ENCODE measurements at places on chromosomes 2 and 18.
A peak's percentile ranks its signal among the peaks of the same experiment; 100 is the strongest.

DNA sequence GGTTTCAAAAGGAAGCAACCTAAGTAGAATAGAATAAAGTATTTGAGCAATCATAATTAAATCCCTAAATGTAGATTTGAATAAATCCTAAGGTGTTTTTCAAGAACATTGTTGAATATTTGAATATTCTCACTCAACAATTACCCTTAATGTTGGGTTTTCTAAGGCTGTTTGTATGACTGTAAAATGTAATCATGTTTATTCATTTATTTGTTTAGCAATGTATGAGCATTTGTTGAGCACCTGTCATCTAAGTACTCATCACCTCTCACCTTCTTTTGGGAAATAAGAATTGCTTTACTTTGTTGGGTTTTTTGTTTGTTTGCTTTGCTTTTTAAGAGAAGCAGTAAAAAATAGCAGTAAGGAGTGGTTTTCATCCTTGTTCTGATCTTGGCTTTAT, 66.0 kb downstream of the MAPRE2 start:
- DNase-seq: no peak
- H3K4me3 ChIP-seq: peak overlapping the region; percentile 19
- peaks cover 2% of the 10 kb centered on the region for H3K36me3 ChIP-seq
- no peaks in the 10 kb centered on the region for H3K27me3 ChIP-seq
- H3K4me1 ChIP-seq: peaks cover 71% of the 10 kb centered on the region

GRCh38 chr18:78006774-78007260, 757.2 kb downstream of the GALR1 start:
- DNase-seq: no peak
- H3K36me3 ChIP-seq: no peaks in the 10 kb centered on the region
- H3K4me3 ChIP-seq: no peak overlapping the region
- no peaks in the 10 kb centered on the region for H3K4me1 ChIP-seq

- H3K36me3 ChIP-seq: peaks cover 12% of the 10 kb centered on the region
- no peak overlapping the region for H3K4me3 ChIP-seq
- H3K27ac ChIP-seq: no peak overlapping the region
Observed at GRCh38 chr2:72326759-72327158, 179.1 kb upstream of the CYP26B1 start.

DNA sequence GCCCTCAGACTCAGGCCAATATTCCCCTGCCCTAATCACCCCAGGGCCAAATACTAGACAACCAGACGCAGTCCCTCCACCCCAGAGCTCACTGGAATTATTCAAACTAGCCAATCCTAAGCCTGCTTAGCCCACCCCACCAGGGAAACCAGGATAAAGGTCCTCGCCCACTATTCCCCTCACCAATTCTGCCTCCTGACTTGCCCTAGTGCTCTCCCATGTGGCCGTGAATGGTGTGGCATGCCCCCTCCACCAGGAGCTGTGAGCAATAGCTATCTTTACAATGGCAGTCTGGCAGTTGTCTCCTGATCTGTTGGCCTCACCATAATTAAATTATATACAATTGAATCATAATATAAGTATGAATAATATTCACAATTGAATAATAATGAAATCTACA, 42.3 kb downstream of the FAM124B start:
- no peaks in the 10 kb centered on the region for H3K27me3 ChIP-seq
- H3K4me1 ChIP-seq: no peaks in the 10 kb centered on the region
- no peaks in the 10 kb centered on the region for H3K36me3 ChIP-seq
- H3K27ac ChIP-seq: no peak overlapping the region
- no peak overlapping the region for H3K4me3 ChIP-seq

- H3K36me3 ChIP-seq: no peaks in the 10 kb centered on the region
- DNase-seq: no peak
- peaks cover 17% of the 10 kb centered on the region for H3K4me1 ChIP-seq
- H3K27ac ChIP-seq: peak overlapping the region; percentile 64
- no peaks in the 10 kb centered on the region for H3K27me3 ChIP-seq
Observed at GRCh38 chr2:101486994-101487393, 12.1 kb upstream of the RFX8 start.

DNA sequence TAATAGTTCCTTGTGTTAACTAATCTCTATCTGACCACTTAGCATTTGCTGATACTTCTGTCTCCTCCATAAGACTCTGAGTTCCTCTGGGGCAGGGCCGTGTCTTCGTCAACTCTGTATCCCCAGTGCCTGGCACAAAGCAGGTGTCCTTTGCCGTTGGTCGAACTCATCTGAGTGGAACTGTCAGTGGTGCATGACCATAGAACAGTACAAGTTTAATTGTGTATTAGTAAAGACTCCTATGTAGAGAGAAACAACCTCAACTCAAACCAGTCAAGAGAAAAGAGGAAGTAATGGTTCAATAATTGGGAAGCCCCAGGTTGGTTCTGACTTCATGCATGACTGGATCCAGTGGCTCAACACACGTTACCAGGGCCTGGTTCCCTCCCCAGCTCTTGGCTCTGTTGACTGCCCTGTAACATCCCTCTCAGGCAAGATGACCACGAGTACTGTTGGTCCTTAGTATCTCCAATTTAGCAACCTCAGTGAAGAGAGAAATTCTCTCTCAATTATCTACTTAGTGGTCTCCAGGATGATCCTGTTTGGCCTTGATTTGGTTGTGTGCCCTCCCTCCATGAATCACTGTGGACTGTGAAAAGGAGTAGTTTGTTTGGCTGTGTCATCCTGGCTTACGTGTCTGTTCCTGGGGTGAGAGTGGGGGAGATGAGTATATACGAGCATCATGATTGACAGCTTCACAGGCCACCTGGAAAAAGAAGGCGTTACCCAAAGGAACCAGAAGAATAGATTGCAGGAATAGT, 58.5 kb upstream of the MSH6 start:
- H3K36me3 ChIP-seq: no peaks in the 10 kb centered on the region
- H3K4me1 ChIP-seq: no peaks in the 10 kb centered on the region
- H3K27ac ChIP-seq: no peak overlapping the region
- H3K4me3 ChIP-seq: no peak overlapping the region
- no peaks in the 10 kb centered on the region for H3K27me3 ChIP-seq

DNA sequence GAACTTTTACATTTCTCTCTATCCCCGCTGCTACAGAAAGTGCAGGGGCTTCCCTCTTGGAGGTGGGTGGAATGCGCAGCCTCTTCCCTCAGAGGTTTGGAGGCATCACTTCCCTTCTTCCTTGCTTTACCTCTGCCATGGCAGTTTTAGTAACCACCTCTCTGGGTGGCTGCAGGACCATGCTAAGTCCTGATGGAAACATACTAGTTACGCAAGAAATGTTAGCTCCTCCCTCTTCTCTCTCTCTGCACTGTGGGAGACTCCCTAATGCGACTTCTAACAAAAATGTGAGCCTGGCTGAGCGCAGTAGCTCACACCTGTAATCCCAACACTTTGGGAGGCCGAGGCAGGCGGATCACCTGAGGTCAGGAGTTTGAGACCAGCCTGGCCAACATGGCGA, 116.8 kb upstream of the RAB6C start:
- H3K4me1 ChIP-seq: no peaks in the 10 kb centered on the region
- no peaks in the 10 kb centered on the region for H3K36me3 ChIP-seq
- DNase-seq: no peak

- DNase-seq: no peak
- H3K27ac ChIP-seq: no peak overlapping the region
- H3K27me3 ChIP-seq: no peaks in the 10 kb centered on the region
- no peaks in the 10 kb centered on the region for H3K36me3 ChIP-seq
- H3K4me1 ChIP-seq: peaks cover 3% of the 10 kb centered on the region
Observed at GRCh38 chr2:145807554-145807953, 1287.6 kb upstream of the ZEB2 start.

GRCh38 chr2:8661736-8662135, 20.1 kb upstream of the ID2 start:
- no peak for DNase-seq
- peaks cover 39% of the 10 kb centered on the region for H3K27me3 ChIP-seq
- H3K36me3 ChIP-seq: no peaks in the 10 kb centered on the region
- peaks cover 20% of the 10 kb centered on the region for H3K4me1 ChIP-seq
- no peak overlapping the region for H3K27ac ChIP-seq
- no peak overlapping the region for H3K4me3 ChIP-seq

- H3K4me3 ChIP-seq: no peak overlapping the region
- H3K27me3 ChIP-seq: peaks cover 2% of the 10 kb centered on the region
- H3K27ac ChIP-seq: no peak overlapping the region
- H3K36me3 ChIP-seq: no peaks in the 10 kb centered on the region
- no peaks in the 10 kb centered on the region for H3K4me1 ChIP-seq
Observed at GRCh38 chr2:121999264-121999663, 243.8 kb downstream of the TSN start.

- H3K36me3 ChIP-seq: no peaks in the 10 kb centered on the region
- H3K27ac ChIP-seq: no peak overlapping the region
- H3K4me3 ChIP-seq: no peak overlapping the region
- H3K27me3 ChIP-seq: no peaks in the 10 kb centered on the region
Observed at GRCh38 chr2:154978244-154978643, 279.7 kb downstream of the KCNJ3 start.

DNA sequence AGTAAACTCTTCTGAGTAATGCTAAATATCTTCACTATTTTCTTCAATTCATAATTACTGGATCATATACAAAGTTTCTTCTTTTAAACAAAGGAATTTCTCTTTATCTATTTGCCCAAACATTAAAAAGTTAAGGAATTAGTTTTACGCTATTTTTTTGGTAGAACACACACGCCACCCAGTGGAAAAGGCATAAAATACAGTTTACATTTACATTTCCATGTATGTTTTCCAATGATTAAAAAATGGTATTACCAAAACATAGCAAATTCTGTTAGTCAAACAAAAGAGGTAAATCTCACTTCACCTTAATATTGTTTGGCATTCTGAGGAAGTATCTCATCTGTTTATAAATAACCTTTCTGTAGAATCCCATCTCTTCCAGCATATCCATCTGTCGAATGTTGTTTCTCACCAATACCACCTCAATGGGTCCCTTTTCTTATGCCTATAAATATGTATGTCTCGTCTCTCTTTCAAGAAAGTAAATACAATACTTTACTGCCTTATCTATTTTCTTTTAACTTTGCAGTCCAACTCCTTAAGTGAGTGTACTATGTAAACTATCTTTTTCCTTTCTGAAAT, 7.2 kb downstream of the BOLL start:
- no peak for DNase-seq
- H3K27me3 ChIP-seq: peaks cover 11% of the 10 kb centered on the region
- no peak overlapping the region for H3K4me3 ChIP-seq
- H3K27ac ChIP-seq: no peak overlapping the region

GRCh38 chr2:216698895-216699294, 3.5 kb upstream of the IGFBP5 start:
- H3K27me3 ChIP-seq: peaks cover 33% of the 10 kb centered on the region
- H3K4me1 ChIP-seq: peaks cover 26% of the 10 kb centered on the region
- no peaks in the 10 kb centered on the region for H3K36me3 ChIP-seq
- no peak overlapping the region for H3K27ac ChIP-seq
- H3K4me3 ChIP-seq: no peak overlapping the region
- no peak for DNase-seq

GRCh38 chr18:45086777-45087176, 406.1 kb downstream of the SETBP1 start:
- no peaks in the 10 kb centered on the region for H3K36me3 ChIP-seq
- no peak overlapping the region for H3K27ac ChIP-seq
- DNase-seq: no peak
- no peaks in the 10 kb centered on the region for H3K27me3 ChIP-seq
- no peak overlapping the region for H3K4me3 ChIP-seq

- H3K4me1 ChIP-seq: no peaks in the 10 kb centered on the region
- H3K27ac ChIP-seq: no peak overlapping the region
- no peak overlapping the region for H3K4me3 ChIP-seq
- H3K36me3 ChIP-seq: no peaks in the 10 kb centered on the region
- H3K27me3 ChIP-seq: peaks cover 64% of the 10 kb centered on the region
Observed at GRCh38 chr2:232919141-232919540, 49.1 kb downstream of the SNORC start.

GRCh38 chr2:23375448-23375847, 9.5 kb upstream of the KLHL29 start:
- no peak overlapping the region for H3K27ac ChIP-seq
- H3K4me1 ChIP-seq: peaks cover 4% of the 10 kb centered on the region
- H3K27me3 ChIP-seq: peaks cover 2% of the 10 kb centered on the region
- H3K4me3 ChIP-seq: no peak overlapping the region
- DNase-seq: no peak
- H3K36me3 ChIP-seq: no peaks in the 10 kb centered on the region

GRCh38 chr2:31483246-31483645, 68.7 kb upstream of the XDH start:
- no peak overlapping the region for H3K4me3 ChIP-seq
- H3K27ac ChIP-seq: no peak overlapping the region
- no peaks in the 10 kb centered on the region for H3K36me3 ChIP-seq
- DNase-seq: no peak

DNA sequence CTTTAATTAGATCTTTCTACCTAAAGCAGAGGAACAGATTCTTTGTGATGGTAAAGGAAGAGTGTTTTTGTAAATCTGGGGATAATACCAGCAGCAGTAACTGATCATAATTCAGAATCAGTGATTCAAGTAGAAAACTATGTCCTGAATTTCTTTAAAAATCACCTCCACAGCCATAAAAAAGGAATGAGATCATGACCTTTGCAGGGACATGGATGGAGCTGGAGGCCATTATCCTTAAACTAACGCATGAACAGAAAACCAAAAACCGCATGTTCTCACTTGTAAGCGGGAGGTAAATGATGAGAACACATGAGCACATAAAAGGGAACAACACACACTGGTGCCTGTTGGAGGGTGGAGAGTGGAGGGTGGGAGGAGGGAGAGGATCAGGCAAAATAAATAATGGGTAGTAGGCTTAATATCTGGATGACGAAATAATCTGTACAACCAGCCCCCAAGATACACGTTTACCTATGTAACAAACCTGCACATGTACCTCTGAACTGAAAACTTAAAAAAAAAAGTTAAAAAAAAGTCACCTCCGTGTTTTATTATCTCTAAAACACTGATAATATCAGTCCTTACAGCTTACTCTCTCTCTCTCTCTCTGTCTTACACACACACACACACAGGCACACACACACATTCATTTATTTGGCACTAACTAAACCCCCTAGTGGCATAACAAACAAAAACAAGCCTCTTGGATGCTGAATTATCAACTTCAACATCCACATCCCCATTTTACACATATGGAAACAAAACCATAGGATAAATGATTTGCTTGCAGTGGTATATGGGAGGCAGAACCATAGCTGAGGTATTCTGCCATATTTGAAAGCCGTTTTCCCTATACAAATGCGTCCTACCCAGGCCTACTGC, 1.4 kb downstream of the TM4SF20 start:
- H3K4me1 ChIP-seq: peaks cover 6% of the 10 kb centered on the region
- H3K27ac ChIP-seq: no peak overlapping the region
- no peaks in the 10 kb centered on the region for H3K27me3 ChIP-seq
- no peak overlapping the region for H3K4me3 ChIP-seq
- H3K36me3 ChIP-seq: no peaks in the 10 kb centered on the region

Measured in naive thymus-derived CD8-positive, alpha-beta T cell (primary cell).